CD4-positive, alpha-beta T cell treated with Interleukin-1 beta for 1 hour (primary cell): ENCODE measurements at places on chromosomes 5 and 9.
A peak's percentile ranks its signal among the peaks of the same experiment; 100 is the strongest.

GRCh38 chr9:761176-761792 lies 80.2 kb upstream of the DMRT1 start:
- no peak for DNase-seq

DNA sequence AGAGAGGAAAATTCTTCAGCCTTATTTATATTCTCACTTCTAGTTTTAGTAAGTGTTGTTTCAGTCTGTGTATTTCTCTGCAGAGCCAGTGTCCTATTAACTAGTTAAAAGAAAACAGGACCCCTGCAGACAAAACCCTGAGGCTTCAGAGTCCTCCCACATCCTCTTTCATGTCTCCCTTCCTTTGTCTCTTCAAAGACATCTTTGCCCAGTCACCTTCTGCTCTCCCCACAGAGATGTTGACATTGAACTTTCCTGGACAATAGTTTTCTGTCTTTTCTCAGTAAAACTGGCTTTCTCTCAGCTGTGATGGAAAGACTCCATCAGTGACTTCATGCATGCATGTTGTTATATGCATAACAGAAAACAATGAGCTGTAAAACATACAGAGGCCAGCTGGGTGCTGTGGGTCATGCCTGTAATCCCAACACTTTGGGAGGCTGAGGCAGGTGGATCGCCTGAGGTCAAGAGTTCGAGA lies 20.2 kb downstream of the GRAMD2B start:
- DNase-seq = no peak

DNA sequence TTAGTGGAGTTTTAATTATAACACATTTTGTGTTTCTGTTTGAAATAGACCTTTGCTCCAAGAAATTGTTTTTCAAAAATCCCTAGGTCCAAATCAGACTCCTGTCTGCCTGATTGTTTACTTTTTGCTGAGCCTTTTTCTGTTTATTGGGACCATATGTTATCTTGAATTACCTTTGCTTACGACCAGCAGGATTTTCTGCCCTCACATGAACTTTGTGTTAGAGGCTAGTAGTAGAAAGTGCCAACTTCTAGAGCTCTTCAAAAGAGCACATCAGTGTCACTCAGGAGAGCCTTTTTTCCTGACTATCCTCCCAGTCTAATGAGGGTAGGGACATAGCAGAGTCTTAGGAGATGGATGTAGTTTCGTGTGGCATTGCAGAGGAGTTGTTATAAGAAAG lies 10.2 kb downstream of the RECK start:
- no peak for DNase-seq

DNA sequence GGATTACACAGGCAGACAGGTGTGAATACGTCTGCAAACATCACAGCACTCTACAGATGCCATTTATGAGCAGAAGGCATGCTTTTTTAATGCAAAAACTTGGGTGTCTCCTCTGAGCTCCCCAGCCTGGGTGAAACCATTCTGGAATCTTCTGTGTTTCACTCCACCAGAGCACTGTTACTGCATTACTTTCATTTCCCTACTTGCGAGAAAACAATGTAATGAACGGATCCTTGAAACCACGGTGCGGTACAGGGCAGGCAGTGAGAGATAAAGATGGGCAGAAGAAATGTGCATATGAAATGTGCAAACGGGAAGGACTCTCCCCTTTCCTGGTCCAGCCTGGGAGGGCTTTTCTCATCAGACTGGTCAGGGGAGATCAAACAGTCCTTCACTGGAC lies 584.3 kb upstream of the KLF4 start:
- DNase-seq = no peak

GRCh38 chr9:15274425-15274824 lies 32.6 kb downstream of the TTC39B start:
- no peak for DNase-seq

- DNase-seq = no peak
These were observed 481.8 kb upstream of the CDH18 start for GRCh38 chr5:20469792-20470191.

GRCh38 chr5:5645198-5645597 lies 222.7 kb downstream of the ICE1 start:
- no peak for DNase-seq

DNA sequence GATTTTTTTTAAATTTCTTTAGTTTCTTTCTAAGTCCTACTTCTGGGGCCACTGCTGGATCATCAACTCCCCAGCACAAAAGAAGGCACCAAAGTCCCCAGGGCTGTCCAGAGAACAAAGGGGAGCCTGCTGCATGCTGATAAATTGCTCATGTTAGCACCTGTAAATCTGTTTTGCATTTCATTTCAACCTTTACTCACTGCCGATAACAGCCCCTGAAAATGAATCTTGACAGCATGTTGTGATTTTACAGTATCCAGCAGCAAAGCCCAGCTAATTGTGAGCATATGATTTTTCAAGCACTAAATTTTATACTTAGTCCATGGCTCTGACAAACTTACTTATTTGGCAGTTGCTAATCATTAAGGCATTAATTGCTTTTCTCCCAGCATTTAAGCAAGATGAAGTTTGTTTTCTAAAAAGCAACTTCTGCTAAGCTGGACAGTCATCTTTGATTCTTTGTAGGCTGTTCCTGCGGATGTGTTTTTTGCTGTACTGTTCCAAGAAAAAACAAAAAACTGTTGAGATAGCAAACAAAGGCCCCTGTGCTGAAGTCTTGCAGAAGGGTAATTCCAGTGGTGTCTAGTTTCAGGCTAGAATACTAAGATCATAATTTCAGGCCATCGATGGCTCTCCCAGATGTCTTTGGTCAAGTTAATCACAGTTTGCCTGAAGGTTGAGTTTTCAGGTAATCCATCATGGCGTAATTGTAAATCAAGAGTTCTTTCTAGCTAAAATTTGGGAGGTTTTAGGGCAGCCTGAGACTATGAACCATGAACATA lies 73.1 kb upstream of the GAS1 start:
- DNase-seq = no peak

DNA sequence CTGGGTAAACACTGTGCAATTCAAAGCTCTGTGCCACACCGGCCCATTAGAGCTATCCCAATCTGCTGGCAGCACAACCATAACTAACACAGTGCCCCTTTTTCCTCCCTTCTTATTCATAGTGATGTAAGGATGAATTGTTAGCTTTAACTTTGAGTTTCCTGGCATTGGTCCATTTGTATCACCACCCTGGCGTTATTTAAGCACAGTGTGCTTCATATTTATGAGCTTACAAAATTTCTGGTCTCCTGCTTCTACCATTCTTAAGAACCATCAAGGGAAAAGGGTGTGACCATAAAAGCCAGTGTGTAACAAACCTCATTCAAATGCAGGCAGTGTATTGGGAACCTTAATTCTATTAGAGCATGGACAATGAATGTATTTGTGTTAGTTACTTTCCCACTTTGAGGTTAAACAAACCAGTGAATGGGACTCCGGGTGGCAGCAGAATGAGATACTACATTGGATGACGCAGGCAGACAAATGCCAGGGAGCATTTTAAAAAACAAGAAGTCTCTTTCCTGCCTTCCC lies 222.6 kb downstream of the TMEM161B start:
- DNase-seq = no peak

DNA sequence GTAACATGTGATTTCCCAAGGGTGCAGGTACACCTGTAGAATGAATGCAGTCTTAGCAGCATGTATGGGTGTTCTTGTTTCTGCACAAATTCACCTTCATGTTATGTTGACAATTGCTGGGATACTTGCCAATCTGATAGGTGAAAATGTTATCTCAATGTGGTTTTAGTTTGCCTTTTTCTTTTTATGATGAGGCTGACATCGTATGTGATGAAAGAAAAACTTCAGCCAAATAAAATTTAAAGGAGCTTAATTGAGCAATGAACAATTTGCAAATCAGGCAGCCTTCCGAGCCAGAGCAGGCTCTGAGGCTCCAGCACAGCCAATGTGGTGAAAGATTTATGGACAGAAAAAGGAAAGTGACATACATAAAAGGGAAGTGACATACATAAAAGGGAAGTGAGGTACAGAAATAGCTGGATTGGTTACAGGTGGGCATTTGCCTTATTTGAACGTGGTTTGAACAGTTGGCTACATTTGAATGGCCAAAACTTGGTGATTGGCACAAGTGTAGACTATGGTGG lies 10.5 kb downstream of the TAL2 start:
- DNase-seq = no peak

DNA sequence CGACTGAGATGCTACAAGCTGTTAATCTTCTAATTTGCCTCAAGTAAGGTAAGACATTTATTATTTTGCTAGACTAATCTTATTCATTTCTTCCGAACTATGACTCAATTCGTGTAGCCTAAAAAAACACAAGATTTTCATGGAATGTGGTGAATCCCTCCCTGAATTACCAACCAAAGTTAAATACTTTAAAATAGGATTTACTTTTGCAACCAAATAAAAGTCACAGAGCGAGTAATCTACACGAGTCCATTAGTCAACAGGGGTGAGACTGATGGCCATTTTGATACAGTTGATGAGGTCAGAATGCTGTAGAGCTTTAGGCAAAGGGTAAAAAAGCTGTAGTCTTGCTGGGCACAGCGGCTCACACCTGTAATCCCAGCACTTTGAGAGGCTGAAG lies 13.1 kb upstream of the BNC2 start:
- no peak for DNase-seq

- no peak for DNase-seq
These were observed 150.4 kb downstream of the SPOCK1 start for GRCh38 chr5:137348759-137349158.

DNA sequence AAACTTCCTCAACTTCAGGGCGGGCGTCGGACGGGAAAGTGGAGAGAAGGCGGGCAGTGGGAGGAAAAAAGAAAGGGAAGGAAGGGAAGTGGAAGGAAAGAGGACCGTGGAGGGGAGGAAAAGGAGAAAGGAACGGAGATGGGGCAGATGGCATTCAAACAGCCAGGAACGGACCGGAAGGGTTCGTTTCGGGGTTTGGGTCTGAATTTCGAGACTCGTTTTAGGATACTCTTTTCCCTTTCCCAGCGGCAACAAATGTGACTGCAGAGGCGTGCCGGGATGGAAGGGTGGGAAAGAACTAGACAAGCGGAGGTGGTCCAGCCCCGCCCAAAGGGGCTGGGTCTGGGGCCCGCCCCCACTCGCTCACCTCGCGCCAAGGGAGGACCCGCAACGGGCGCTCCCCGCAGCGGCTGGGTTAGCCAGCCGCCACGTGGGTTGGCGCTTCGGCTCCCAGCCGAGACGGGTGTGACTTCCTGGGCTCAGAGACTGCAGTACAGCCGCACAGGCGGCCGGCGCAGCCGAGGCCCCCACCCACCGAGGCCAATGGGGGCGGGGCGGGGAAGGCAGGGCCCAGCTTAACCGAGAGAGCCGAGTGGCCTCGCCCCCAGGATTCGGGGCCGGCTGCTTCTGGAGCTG lies 2.7 kb downstream of the VCAN start:
- peak; percentile 14 for DNase-seq

DNA sequence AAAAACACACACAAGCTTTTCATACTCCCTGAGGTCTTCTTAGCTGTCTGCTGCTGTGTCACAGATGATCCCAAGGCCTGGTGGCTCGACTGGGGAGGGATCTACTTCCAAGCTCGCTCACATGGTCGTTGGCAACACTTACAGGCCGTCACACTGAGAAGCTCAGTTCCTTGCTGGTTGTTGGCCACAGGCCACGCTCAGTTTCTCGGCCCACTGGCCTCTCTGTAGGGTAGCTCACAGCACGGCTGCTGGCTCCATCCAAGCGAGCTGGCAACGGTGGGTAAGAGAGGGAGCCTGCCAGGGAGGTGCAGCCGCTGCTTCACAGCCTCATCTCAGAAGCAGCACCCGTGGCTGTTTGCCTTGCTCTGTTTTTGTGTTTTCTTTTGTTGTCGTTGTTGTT lies 43.8 kb upstream of the GFPT2 start:
- no peak for DNase-seq

- DNase-seq = no peak
These were observed 1.0 kb upstream of the TSLP start for GRCh38 chr5:111070272-111071134.

DNA sequence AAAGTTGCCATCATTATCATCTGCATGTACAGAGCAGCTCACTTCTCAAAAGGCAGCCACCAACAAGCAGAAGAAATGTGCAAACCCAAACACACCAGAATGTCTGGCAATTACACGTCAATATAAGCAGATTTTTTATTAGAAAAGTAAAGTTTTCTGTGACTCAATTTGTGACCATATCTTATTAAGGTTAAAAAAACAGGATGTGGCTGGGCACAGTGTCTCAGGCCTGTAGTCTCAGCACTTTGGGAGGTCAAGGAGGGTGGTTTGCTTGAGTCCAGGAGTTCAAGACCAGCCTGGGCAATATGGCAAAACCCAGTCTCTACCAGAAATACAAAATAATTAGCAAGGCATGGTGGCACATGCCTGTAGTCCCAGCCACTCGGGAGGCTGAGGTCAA lies 176.7 kb downstream of the FANCC start:
- no peak for DNase-seq

- DNase-seq = no peak
These were observed 62.8 kb downstream of the ERBIN start for GRCh38 chr5:65989158-65989557.

- DNase-seq = no peak
These were observed 24.8 kb downstream of the STX17 start for GRCh38 chr9:99931155-99931840.

GRCh38 chr9:123912167-123912897 lies 17.6 kb downstream of the DENND1A start:
- no peak for DNase-seq

- DNase-seq = no peak
These were observed 38.8 kb downstream of the CWC27 start for GRCh38 chr5:64807520-64807919.

- DNase-seq = no peak
These were observed 15.3 kb downstream of the ABLIM3 start for GRCh38 chr5:149156435-149157083.

GRCh38 chr9:68443624-68444023 lies 87.2 kb downstream of the PGM5 start:
- DNase-seq = no peak

DNA sequence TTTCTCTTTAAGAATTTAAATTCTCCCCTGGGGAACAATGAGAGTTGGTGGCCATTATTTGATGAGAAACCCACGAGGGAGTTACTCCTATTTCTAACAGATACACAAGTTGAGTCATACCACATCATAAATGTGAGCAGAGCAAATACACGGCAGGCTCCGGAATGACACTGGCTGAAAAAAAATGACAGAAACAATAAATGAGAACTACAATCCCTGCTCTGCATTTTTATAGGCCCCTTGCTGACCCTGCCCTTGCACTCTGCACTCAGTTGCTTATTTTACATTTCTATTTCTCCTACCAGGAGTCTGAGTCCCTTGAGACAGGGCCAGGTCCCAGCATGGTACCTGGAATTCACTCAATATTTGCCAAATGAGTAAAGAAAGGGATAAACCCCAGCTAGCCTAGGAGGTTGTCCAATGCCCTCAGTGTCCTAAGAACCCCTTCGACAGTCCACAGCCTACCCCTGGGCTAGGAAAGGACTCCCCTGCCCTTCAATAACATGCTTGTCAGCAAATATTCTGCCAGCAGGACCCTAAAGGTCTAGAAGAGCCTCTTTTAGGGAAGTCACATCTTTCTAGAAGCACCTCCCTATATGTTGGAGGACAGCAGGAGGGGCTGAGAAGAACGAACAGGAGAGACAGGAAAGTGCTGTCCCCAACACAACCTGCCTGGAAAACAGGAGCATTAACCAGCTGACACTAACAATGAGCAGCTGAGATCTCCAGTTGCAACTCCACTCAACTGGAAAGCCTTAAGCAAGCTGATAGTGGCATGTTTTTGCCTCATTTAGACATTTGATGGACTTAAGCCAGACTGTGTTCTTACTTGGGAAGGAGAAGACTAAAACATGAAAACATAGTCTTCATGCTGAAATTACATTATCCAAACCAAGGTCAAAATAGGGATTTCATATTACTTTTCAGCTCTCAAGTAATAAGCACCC lies 191.2 kb downstream of the ACTL7B start:
- DNase-seq = no peak

GRCh38 chr9:68979538-68980314 lies 34.2 kb downstream of the PRKACG start:
- DNase-seq = no peak
